Subcutaneous preadipocyte (primary cell): ENCODE measurements at places on chromosomes 2 and 18. TPM values are rescaled to one million over a fixed set of nuclear protein-coding genes. Genes with fewer than 3 reads are reported as not detected.

The LTBP1 gene
- total RNA-seq: 340 and 429 TPM in 2 replicates

The TEKT4 gene
- not detected in 2 replicates for total RNA-seq

The CCDC102B gene
- total RNA-seq: 7.3 and 9.8 TPM in 2 replicates

The ASXL3 gene
- total RNA-seq: 0.59 and 0.73 TPM in 2 replicates

The MOGAT1 gene
- total RNA-seq: not detected in 2 replicates

The MROH2A gene
- not detected in 2 replicates for total RNA-seq

The FKBP1B gene
- 4.4 and 5.3 TPM in 2 replicates for total RNA-seq

The MYOM1 gene
- total RNA-seq: under 0.01 TPM in 2 replicates

The DHRS9 gene
- total RNA-seq: not detected in 2 replicates

The SP100 gene
- 114 and 148 TPM in 2 replicates for total RNA-seq

The MREG gene
- 1.8 and 2.7 TPM in 2 replicates for total RNA-seq

The GCG gene
- total RNA-seq: not detected in 2 replicates

The ANAPC1 gene
- 59.2 and 75.5 TPM in 2 replicates for total RNA-seq

The ELOA2 gene
- total RNA-seq: not detected in 2 replicates

The SPEG gene
- 11.5 and 15.4 TPM in 2 replicates for total RNA-seq

The COL4A3 gene
- under 0.01 TPM in 2 replicates for total RNA-seq

The PJVK gene
- total RNA-seq: 0.73 and 0.78 TPM in 2 replicates

The PDCD1 gene
- not detected in 2 replicates for total RNA-seq

The SLC23A3 gene
- 0.73 and 1.8 TPM in 2 replicates for total RNA-seq

The IL36RN gene
- not detected in 2 replicates for total RNA-seq

The CXCR1 gene
- total RNA-seq: not detected in 2 replicates

The ACMSD gene
- not detected in 2 replicates for total RNA-seq

The ZNF521 gene
- 38.6 and 41.1 TPM in 2 replicates for total RNA-seq

The NYAP2 gene
- total RNA-seq: not detected in 2 replicates

The IL1B gene
- 0.20 and 0.37 TPM in 2 replicates for total RNA-seq

The TPGS2 gene
- 111 and 123 TPM in 2 replicates for total RNA-seq

The EVX2 gene
- not detected in 2 replicates for total RNA-seq

The LIMS3 gene
- 0.20 and 2.2 TPM in 2 replicates for total RNA-seq

The NFATC1 gene
- total RNA-seq: 2.3 and 2.6 TPM in 2 replicates

The TAF4B gene
- 10.7 and 12.3 TPM in 2 replicates for total RNA-seq

The FHOD3 gene
- total RNA-seq: 1.1 and 1.6 TPM in 2 replicates

The VSNL1 gene
- total RNA-seq: 0.20 TPM in 1 of 2 replicates, not detected in the other

The CTAGE1 gene
- not detected in 2 replicates for total RNA-seq

The CNGA3 gene
- total RNA-seq: under 0.01 TPM in 2 replicates

The SGPP2 gene
- not detected in 2 replicates for total RNA-seq

The RBM43 gene
- 3.7 and 4.1 TPM in 2 replicates for total RNA-seq

The PPP1R1C gene
- total RNA-seq: not detected in 2 replicates

The UXS1 gene
- 20.2 and 28.0 TPM in 2 replicates for total RNA-seq

The PDE6D gene
- total RNA-seq: 20.2 and 26.0 TPM in 2 replicates

The RAB27B gene
- 8.5 and 28.7 TPM in 2 replicates for total RNA-seq

The PARD3B gene
- total RNA-seq: 6.6 and 6.8 TPM in 2 replicates

The XDH gene
- 0.78 and 1.1 TPM in 2 replicates for total RNA-seq

The KCNG3 gene
- total RNA-seq: not detected in 2 replicates
